ENCODE measurements at places on chromosomes 5 and 9. TPM values are rescaled to one million over a fixed set of nuclear protein-coding genes. Genes with fewer than 3 reads are reported as not detected.

Gene EDIL3
- total RNA-seq, result 0.18 TPM

Gene TAF9
- total RNA-seq, result 45.8 TPM

DNA sequence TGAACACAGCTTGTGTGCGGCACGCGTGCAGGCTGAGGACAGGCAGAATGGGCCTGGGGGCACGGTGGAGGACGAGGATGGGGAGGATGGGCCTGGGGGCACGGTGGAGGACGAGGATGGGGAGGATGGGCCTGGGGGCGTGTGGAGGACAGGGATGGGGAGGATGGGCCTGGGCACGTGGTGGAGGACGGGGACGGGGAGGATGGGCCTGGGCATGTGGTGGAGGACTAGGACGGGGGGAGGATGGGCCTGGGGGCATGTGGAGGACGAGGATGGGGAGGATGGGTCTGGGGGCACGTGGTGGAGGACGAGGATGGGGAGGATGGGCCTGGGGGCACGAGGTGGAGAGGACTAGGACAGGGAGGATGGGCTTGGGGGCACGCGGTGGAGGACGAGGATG is 22.0 kb downstream of the FBXW5 start:
- no peak for DNase-seq
- H3K27ac ChIP-seq, result no peak overlapping the region

- no peak overlapping the region for H3K27ac ChIP-seq
- DNase-seq, result no peak
- no peak overlapping the region for H3K4me3 ChIP-seq
- no peaks in the 10 kb centered on the region for H3K4me1 ChIP-seq
- H3K36me3 ChIP-seq, result no peaks in the 10 kb centered on the region
Measured at GRCh38 chr5:115796656-115797055, 19.8 kb downstream of the CDO1 start.

DNA sequence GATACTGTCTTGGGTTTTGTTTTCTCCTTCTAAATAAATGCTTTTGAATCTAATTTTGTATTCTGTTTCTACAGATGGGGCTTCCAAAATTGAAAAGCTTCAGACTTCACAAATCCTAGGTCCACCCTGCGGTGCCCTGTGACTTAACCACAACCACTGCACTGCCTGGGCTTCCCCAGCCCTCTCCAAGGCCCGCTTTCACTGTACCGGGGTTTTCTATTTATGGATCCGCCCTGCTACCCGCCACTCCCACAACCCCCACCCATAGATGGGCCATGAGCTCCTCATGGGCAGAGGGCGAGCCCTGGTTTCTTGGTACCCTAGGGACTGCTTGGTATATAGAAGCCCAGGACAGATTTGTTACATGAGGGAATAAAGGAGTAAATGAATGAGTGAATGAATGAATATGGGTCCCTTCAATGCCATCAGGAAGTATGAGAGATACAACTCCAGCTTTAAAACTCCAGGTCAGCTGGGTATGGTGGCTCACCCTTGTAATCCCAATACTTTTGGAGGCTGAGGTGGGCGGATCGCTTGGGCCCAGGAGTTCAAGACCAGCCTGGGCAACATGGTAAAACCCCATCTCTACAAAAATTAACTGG is 39.8 kb upstream of the NEK6 start:
- DNase-seq, result no peak
- no peaks in the 10 kb centered on the region for H3K36me3 ChIP-seq
- peaks cover 12% of the 10 kb centered on the region for H3K4me1 ChIP-seq
- H3K27ac ChIP-seq, result no peak overlapping the region
- H3K27me3 ChIP-seq, result no peaks in the 10 kb centered on the region
